ENCODE measurements at places on chromosomes 7 and 10.

DNA sequence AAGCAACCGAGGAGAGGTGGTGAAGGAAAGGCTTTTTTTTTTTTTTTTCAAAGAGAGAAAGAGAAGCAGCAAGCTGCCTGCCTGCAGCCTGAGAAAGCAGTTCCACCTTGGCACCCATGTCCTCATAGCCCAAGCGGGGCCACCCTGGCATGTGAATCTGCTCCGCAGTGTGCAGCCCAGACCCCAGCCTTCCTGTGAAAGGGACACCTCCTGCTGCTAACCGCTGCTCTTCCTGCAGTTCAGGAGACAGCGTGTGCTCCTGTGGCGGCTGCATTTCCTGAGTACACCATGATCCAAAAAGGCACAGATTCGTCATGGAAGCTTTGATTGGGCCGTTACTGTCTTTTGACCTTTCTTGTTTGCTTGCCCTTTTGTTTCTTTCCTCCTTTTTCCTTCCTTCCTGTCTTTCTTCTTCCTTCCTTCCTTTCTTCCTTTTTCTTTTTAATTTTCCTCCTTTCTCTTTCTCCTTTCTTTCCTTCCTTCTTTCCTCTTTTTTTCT is 38.1 kb downstream of the IKZF1 start:
- no peak for DNase-seq

- DNase-seq = peak; percentile 19
These were observed 1.0 kb upstream of the NRP1 start for GRCh38 chr10:33335551-33335800.

DNA sequence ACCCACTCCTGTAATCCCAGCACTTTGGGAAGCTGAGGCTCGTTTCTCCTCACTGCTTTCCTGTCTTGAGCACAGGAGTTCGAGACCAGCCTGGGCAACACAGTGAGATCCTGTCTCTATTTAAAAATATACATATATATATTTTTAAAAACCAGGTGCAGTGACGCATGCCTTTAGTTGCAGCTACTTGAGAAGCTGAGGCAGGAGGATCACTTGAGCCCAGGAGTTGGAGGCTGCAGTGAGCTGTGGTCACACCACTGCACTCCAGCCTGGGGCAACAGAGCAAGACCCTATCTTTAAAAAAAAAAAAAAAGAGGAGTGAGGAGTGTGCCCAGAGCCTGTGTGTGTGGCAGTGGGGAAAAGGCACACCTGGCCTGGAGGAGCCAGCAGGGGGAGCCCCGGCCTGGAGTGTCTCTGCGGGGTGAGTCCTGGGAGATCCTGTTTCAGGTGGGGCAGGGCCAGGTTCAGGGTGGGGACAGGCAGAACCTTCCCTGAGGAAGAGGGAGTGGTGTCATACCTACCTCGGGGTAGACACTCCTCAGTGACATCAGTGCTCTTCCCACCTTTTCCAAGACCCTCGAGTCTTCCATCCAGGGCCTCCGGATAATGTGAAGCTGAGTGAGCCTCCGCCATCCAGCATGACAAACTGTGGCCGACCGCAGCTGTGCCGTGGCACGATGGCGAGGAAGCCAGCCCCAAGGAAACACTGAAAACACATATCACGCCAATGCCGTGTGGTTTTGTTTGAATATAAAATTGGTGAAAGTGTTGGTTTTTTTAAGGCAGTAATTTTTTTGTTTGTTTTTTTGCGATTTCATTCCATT is 9.0 kb upstream of the ARPC1B start:
- DNase-seq = peak; percentile 61

DNA sequence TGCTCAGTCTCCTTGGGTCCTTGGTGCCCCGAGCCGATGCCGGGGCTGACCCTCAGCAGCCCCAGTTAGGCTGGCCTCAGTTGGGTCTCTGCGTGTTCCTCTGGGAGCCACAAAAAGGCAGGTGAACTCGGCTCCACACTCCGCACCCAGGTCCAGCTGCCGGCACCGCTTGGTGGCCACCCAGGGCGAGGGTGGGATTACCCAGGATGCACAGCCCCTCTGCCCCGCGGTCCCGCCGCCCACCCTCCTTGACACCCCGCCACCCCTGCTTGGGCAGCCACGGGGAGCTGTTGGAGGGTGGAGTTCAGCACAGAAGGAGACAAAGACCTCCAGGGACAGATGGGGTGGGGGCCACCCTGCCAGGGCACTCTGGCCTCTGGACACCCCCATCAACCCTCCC is 17.7 kb downstream of the VENTX start:
- no peak for DNase-seq

GRCh38 chr7:92674379-92674778 is 84.2 kb upstream of the FAM133B start:
- no peak for DNase-seq

DNA sequence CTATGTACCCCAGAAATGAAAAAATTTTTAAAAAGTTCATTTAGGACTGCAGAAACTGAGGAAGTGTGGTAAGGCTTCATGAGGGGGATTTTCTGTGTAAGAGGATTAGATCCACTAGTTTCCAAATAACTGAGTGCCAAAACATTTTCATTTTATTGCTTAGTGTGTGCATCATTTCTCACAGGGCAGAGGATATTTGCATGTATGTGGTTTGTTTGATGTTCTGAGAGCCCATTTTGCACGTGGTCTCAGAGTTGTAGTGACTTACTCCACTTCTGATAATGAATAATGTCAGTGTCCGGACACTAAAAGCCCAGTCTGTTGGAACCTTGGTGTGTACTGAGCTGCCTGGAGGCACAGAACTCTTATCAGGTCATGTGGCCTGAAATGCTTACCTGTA is 299.9 kb downstream of the AUTS2 start:
- no peak for DNase-seq

DNA sequence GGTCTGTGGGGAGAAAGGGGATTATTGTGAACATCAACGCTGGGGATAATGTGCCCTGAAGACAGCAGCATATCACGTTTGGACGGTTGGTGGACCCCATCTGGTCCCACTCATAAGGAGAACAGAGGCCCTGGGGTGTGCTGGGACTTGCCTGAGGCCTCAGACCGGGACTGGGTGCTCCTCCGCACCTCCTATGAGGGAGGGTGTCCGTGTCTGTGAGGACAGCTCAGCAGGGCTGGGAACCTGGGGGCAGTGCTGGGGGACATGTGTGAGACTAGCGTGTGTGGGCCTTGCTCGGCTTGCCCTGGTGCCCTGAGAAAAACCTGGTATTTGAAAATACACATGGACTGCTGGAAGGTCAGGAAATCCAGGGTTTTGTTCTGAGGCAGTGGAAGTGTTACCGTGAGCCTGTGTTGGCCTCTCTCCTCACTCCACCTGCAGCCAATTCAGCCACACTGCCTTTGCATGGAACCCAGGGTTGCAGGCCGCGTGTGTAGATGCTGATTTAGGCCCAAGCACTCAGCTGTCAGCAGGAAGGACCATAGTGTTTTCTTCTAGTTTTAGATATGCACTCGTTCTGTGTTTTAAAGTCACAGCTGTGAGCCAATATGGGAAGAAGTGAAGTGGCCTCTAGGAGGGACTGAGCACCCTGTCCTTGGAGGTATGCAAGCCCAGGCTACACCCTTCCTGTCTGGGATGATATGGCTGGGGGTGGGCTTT is 13.4 kb upstream of the SH2D4B start:
- no peak for DNase-seq

GRCh38 chr10:110348336-110348735 is 43.6 kb upstream of the SMNDC1 start:
- DNase-seq = no peak

DNA sequence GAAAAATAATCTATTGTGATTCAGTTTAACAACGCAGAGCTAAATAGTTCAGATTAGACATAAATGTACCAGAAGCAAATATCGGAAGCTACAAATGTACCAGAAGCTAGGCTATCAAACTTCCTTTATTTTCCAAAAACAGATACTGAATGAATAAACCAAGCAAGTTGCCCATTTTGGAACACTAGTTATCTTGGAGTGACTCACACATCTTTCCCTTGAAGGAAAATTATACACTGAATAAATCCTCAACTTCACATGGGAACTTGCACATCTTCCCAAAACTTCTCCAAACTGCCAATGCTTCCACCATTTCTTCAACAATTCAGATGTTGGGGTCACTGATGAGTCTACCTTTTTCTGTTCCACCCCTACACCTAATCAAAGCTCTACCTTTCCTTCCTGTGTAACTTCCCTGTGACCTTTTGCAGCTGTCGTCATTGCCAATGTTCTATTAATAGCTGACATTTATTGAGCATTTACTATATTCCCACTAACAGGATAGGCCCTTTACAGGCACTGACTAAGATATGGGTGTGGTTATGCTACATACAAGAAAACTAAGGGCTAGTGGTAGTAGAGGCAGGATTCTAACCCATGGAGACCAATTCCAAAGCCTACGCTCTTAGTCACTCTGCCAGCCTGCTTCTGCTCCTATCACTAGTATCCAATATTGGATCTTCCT is 22.7 kb downstream of the RELN start:
- DNase-seq = no peak

DNA sequence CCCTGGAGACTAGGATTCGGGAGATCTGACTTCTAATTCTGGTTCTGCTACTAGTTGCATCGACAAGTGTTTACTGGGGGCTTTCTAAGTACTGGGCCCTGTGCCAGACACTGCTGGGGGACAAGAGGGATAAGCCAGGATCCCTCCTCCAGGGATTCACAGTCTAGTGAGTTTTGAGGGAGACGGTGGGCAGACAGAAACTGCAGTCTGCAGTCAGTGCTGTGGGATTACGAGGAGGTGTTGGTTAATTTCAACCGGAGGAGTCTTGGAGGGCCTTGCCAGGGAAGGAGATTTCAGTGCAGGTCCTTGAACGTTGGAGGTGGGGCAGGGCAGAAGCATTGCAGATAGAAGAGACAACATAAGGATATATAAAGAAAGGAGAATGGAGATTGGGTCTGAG is 3.5 kb upstream of the KCNH2 start:
- no peak for DNase-seq

GRCh38 chr7:2260820-2261219 is 18.8 kb downstream of the NUDT1 start:
- no peak for DNase-seq

DNA sequence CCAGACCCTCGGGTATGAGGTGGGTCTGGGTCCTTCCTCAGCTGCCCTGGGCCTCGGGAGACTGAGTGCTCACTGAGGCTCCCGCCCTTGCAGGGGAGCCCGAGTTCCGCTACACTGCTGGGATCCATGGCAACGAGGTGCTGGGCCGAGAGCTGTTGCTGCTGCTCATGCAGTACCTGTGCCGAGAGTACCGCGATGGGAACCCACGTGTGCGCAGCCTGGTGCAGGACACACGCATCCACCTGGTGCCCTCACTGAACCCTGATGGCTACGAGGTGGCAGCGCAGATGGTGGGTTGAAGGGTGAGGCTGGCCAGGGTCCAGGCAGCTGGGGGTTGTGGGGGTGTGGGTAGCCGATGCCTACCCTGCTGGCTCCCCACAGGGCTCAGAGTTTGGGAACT is 7.6 kb downstream of the AEBP1 start:
- DNase-seq = no peak

GRCh38 chr7:1934756-1935155 is 264.7 kb downstream of the ELFN1 start:
- DNase-seq = no peak

DNA sequence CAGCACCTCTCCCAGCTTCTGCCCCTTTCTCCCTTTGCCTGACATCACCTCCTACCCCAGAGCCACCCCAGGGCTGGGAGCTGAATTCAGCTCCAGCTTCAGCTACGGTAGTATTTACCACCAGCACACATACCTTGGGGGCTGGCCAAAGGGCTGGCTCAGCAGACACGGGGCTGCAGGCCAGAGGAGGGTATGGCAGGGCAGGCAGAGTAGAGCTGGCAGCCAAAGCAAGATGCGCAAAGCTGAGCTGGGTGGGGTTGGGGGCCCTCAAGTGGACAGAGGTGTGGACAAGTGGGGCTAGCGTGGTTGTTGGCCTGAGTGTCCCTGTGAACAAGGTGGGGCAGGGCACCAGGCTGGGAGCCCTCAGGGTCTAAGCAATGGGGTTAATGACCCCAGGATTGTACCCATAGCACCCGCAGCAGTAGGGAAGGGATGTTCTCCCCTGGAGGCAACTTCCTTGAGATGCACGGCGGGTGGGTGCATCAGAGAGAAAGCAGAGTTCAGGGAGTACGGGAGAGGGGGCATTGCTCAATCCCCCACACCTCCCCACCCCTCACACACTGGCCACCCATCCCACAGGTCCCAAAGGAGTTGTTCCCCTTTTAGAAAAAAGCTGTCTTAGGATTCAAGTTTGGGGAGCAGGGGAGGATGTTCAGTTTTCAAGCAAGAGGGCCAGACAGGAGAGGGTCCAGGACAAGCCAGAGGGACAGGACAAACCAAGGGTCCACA is 8.0 kb downstream of the VSIR start:
- no peak for DNase-seq

DNA sequence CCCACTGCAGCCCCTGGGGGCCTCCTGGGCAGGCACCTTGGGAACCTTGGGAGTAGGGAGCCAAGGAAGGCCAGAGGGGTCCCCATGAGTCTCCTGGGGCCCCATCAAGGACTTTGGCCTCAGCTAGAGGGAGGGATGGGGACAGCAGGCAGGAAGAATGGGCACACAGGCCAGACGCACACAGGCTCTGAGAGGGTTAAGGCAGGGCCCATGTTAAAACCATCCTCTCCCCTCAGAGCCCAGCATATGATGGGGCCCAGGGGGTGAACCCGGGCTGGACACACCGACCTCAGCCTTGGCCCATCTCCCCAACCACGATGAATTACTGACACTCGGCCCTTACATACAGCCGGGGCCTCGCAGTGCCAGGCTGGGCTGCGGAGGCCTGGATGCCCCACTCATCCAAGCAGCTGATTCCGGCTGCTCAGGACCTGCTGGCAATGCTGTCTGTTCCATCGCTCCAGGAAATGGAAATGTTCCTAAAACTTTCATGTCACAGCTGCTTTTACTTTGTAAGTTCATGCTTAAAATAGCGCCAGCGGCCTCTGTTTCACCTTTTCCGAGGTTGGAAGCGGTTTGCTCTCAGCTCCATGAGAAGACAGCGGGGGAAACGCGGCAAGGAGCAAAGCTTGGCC is 17.3 kb upstream of the INPP5A start:
- no peak for DNase-seq

DNA sequence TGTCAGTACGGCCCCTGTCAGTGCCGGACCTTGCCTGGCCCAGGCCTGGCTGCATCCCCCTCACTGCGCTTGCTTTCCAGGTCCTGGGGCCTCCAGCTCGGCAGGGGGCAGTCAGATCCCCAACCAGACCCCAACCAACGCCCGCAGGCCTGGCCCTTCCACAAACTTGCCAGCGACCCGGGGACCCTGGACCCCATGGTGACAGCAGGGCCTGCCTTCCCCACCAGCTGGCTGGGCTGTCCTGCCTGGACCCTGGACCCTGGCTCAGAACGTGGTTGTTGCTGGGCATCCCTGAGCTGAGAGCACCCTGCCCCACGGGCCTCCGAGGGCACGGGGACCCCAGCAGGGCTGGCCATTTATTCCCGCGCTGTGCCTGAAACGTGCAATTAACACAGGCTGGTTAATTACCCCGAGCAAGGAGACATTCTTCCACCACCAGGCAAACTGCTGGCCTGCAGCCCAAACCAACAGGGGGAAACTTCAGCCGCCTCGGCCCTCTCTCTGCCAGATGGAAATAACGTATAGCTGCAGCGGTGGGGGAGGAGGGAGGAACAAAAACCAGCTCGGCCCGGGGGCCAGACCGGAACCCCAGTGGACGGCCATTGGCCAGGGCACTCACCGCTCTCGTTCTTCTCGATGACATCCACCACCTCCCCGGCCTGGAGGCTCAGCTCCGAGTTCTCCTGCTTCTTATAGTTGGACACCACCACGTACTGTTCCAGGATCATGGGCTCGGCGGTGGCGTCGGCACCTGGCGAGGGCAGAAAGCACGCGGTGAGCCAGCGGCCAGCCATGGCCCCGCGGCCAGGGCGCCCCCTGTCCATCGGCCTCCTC is 167.1 kb downstream of the NEURL1 start:
- no peak for DNase-seq

GRCh38 chr10:62079885-62080559 is 178.5 kb downstream of the ARID5B start:
- DNase-seq = no peak
